Esophagus squamous epithelium (tissue), 5 donors: ENCODE measurements at places on chromosomes 6 and 20.

DNA sequence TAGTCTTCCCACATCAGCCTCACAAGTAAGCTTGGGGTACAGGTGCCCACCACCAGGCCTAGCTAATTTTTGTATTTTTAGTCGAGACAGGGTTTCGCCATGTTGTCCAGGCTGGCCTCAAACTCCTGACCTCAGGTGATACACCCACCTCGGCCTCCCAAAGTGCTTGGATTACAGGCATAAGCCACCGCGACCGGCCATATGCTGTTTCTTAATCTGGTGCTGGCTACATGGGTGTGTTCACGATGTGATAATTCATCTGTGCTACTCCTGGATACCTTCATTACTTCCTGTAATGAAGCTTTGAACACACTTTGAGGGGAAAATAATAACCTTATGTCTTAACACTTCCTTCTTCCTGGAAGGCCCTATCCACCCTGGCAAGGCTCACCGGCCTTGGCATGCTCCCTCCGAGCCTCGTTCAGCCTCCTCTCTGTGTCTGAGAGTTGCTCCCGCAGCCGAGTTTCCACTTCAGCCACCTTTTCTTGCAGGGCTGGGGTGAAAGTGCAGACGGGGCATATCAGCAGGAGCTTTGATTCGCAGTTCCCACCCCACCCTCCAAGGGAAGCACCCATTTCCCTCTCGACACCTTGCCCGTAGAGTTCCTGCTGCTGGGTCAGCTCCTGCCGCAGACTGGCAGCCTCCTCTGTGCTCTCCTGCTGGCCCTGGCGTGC, 5.6 kb upstream of the PSORS1C2 start:
- DNase-seq = no peak

- no peak for DNase-seq
Measured at GRCh38 chr20:723756-724155, 44.5 kb downstream of the SLC52A3 start.

DNA sequence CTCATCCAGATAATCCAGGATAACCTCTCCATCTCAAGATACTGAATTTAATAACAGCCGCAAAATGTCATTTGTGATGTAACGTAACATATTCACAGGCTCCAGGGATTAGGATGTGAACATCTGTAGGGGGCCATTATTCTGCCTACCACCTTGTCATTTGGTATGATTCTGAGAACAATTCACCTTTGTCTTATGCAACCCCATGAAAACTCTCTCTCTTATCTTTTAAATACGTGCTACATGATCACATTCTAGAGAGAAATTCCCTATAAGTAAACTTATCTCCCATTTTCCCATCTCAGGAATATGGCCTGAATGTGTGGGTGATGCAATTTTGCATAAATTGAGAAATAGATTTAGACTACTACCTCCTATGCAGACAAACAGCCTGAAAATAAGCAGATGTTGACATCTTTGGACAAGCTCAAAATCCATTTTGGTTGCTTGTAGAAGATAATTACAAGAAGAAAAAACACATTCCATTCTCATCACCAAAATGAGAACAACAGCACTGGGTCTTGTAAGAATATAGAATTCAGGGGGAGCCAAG, 255.4 kb upstream of the STXBP5 start:
- DNase-seq = no peak

GRCh38 chr6:122695188-122695587, 84.3 kb upstream of the FABP7 start:
- DNase-seq = no peak

GRCh38 chr6:156884306-156884705, 107.1 kb downstream of the ARID1B start:
- DNase-seq = no peak

GRCh38 chr6:159062976-159063375, 18.2 kb upstream of the TAGAP start:
- DNase-seq = no peak

DNA sequence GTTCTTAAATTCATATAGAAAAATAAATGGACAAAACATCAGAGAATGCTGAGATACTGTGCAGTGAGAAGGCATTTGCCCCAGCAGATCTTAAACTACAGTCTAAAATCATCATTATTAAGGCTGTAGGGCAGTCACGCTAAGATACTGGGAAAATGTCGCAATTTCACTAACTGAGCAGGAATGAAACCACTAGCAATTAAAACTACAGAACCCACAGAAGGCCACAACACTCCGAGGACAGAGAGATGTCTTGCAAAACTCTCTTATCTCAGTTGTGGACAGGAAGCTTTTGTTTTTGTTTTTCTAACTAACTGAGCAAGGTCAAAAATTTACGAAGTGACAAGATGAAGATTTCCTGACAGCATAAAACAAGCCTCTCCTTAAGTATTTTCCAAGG, 18.2 kb downstream of the GNAS-AS1 start:
- no peak for DNase-seq

- no peak for DNase-seq
Measured at GRCh38 chr6:164924674-164925073, 384.7 kb downstream of the C6orf118 start.

DNA sequence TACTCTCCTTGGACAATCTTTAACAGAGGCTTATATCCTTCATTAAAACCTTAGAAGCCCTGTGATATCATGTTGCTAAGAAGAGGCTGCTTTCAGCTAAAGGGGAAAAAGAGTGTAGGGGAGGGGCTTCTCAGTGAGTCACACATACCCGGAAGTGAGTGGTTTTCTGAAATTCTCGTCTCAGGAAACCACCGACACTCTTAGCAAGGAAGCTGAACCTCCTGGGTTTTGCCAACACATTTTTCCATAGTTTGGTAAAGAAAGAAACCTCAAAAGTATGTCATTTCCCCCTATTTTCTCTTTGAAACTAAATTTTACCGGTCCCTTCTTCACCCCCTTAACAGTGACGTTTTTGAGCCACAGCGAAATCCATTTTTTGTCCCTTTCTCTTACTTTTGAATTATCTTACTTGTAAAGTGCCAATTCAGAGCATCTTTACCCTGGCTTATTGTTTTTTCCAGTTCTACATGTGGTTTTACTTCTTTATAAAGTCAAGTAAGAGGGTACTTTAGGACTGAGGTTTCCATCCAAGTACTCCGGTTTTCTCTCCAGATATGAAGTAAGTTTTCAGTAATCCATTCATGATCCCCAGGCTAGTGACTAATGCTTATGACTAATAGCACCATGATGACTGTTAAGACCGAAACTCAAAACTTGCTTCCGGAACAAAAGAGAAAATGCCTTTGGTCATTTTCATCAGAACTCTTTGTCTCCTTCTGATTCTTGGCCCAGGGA, 219.3 kb downstream of the ARHGAP18 start:
- no peak for DNase-seq

DNA sequence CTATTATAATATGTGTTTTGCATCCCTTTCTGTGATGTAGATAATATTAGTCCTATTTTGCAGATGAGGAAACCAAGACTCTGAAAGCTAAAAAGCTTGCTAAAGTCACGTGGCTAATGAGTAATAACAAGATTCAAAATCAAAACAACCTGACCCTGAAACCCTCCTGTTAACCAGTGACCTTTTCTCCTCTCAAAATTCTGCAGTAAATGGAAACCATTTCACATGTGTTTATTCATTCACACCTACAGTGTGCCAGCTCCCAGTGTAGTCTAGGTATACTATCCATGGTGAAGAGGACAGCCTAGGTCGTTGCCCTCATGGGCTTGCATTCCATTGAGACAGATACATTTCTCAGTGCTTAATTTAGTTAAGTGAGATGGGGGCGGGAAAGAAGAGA, 30.6 kb upstream of the PHACTR2 start:
- no peak for DNase-seq

DNA sequence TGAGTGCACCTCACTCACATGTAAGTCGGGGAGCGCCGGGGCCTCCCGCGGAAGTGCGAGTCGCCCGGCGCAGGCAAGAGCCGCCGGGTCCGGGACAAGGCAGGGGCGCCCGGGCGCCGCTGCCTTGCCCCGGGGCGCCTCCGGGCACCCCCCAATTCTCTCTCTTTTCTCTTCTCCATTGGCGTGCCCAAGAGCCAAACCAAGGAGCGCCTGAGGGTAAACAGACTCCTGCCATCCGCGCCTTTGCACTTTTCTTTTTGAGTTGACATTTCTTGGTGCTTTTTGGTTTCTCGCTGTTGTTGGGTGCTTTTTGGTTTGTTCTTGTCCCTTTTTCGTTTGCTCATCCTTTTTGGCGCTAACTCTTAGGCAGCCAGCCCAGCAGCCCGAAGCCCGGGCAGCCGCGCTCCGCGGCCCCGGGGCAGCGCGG, 36.8 kb downstream of the GNAS start:
- no peak for DNase-seq

- no peak for DNase-seq
Measured at GRCh38 chr6:80969439-80969838, 783.0 kb downstream of the TENT5A start.

- no peak for DNase-seq
Measured at GRCh38 chr20:5031206-5031557, 29.9 kb upstream of the SLC23A2 start.

- DNase-seq = no peak
Measured at GRCh38 chr20:31691646-31692275, 30.9 kb downstream of the BCL2L1 start.

GRCh38 chr6:145241721-145242120, 493.6 kb downstream of the EPM2A start:
- DNase-seq = no peak

GRCh38 chr6:109486068-109486467, 3.0 kb upstream of the ZBTB24 start:
- DNase-seq = no peak

DNA sequence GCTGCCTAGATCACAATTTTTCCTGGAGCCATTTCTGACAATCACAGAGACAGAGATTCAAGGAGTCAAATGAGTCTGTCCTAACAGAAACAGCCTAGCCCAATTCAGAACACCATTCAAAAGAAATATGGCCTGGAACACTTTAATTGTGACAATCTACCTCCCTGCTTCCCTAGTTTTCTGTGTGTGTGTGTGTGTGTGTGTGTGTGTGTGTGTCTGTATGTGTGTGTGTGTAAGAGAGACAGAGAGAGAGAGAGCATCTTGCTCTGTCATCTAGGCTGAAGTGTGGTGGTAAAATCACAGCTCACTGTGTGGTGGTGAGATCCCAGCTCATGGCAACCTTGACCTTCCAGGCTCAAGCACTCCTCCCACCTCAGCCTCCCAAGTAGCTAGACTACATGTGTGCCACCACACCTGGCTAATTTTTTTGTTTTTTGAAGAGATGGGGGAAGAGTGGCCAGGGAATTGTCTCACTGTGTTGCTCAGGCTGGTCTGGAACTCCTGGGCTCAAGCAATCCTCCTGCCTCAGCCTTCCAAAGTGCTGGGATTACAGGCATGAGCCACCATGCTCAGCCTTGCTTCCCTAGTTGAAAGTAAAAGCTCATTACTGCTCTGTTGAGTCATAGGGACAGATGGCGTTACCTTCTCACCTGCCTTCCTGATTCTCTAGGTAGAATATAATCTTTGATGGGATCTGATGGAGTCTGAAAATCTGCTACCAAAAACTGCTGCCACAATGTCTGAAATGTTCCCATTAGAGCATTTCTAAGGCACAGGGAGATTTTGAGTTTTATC, 89.6 kb upstream of the BEND6 start:
- DNase-seq = no peak

DNA sequence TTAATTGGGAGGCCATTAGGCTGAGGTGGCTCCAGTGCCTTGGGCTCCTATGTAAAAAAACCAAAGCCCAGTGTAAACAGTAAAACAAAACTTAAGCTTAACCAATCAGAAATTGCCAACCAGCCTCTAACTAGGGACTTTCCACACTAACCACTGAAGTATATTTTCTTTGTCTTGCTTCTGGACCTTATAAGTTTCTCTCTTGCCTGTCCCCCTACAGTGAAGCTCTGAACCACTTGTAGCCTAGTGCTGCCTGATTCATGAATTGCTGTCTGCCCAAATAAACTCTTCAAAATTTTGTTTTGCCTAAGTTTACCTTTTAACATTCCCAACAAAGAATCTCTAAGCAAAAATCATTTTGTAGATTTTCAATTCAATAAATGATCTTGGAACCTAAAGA, 28.2 kb downstream of the POPDC3 start:
- no peak for DNase-seq

GRCh38 chr6:167965592-167966539, 31.6 kb upstream of the KIF25 start:
- DNase-seq = no peak

DNA sequence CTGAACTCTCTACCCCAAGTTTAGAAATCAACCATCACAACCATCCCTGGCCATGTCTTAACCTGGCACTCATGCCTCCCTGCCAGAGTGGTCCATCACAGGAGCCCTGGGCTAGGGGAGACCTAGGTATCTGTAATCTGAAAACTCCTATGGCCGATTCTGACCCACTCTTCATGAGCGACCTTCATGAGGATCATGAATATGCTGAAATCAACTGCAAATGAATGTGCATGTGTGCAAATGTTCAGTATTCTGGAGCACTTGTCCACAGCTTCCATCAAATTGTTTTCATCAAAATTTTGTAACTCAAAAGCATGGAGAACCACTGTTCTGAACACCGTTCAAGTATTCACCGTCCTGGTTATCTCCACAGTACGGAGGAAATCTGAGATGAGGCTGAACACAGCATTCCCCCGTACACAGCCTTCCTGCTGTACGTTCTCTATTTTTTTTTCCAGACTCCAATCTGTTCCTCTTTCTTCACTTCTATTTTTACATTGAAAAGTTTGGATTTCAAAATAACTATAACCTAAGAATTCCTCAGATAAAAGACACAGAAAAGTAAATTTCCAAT, 17.7 kb downstream of the METTL24 start:
- DNase-seq = no peak

GRCh38 chr6:123393331-123393730, 243.4 kb downstream of the TRDN start:
- DNase-seq = no peak

DNA sequence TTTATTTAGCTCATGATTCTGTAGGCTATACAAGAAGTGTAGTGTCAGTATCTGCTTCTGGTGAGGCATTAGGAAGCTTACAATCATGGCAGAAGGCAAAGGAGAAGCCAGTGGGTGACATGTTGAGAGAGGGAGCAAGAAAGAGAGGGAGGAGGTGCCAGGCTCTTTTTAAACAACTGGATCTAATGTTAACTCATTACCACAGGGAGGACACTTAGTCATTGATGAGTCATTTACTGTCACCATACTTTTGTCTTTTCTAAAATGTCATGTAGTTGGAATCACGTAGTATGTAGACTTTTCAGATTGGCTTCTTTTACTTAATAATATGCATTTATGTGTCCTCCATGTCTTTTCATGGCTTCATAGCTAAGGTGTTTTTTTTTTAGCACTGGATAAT, 58.1 kb downstream of the NUS1 start:
- DNase-seq = no peak

GRCh38 chr6:142416686-142417085, 114.9 kb downstream of the ADGRG6 start:
- no peak for DNase-seq

DNA sequence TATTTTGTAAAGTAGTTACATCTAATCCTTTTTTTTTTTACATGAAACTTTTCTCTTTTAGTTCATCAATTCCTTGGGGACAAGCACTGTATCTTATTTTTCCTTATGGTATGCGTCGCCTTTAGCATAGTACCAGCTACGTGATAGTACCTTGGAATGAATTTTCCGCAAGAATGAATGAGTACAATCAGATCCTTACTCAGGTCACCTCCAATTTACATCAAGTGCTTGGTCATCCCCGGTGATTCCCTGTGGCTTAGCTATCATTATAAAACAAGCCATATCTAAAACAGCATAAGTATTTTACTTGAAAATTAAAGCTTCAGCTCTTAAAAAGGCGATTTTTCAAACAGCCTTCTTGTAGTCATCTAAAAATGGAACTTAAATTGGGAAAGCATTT, 680.4 kb upstream of the MAP3K7 start:
- no peak for DNase-seq
